NCI-H460 (cell line): ENCODE measurements at places on chromosomes 16 and 17.

DNA sequence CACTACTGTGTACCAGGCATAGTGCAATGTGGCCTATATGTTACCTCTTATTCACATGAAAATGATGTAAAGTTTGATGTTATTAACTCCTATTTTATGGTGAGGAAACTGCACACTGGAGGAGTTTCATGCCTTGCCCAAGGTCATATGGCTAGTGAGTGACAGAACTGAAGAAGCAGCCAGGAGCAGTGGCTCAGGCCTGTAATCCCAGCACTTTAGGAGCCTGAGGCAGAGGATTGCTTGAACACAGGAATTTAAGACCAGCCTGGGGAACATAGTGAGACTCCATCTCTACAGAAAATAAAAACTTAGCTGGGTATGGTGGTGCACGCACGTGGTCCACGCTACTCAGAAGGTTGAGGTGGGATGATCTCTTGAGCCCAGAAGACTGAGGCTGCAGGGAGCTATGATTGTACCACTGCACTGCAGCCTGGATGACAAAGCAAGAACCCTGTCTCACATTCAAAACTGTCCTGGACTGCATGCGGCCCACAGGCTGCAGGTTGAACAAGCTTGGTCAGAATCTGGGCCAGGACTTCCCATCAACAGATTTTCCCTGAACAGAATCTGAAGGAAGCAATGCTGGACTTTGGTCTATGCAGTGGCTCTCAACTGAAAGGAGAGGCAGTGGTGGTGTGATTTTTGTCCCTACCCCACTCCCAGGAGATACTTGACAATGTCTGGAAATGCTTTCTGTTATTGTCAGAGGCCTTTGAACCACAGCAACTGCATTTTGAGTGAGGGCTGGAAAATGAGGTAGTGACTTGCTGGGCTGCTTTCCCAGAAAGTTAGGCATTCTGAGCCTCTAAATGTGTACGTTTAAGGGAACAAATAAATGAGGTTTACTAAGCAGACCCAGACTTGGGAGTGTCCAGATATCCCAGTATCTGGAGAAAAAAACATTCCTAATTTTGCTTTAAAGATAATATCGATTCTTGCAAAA is 479.5 kb downstream of the TMEM114 start:
- no peak for DNase-seq

GRCh38 chr16:7140899-7141298 is 191.7 kb upstream of the RBFOX1 start:
- no peak for DNase-seq

- DNase-seq, result no peak
These were observed 181.3 kb downstream of the IRF8 start for GRCh38 chr16:86080131-86080875.

DNA sequence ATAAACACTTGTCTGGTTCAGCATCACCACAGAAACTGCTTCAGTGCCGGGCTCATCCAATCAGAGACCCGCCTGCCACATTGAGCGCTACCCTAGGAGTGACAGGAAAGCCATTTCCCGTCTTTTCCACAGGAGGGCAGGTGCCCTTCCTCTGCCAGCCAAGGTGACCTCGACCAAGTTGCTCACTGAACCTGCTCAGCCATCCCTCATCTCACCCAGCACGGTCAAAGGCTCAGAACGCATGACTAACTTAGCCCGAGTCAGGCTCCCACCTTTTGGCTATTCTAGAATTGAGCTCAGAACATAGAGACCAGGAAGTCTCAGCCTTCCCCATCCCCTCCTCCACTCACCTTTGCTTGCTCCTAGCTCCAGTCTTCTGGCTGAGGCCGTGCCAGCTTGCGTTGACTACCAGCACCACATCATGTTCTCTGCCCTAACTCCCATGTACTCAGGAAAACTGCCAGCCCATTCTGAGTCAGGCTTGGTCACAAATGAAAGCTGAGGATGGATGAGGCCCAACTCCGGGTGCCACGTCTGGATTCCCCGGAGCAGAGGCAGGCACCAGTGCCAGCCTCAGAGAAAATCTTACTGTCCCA is 15.6 kb downstream of the MRPS23 start:
- no peak for DNase-seq

GRCh38 chr16:86018487-86018886 is 119.5 kb downstream of the IRF8 start:
- DNase-seq, result no peak
